ENCODE measurements at places on chromosomes 6 and 20. TPM values are rescaled to one million over a fixed set of nuclear protein-coding genes. Genes with fewer than 3 reads are reported as not detected.

DNA sequence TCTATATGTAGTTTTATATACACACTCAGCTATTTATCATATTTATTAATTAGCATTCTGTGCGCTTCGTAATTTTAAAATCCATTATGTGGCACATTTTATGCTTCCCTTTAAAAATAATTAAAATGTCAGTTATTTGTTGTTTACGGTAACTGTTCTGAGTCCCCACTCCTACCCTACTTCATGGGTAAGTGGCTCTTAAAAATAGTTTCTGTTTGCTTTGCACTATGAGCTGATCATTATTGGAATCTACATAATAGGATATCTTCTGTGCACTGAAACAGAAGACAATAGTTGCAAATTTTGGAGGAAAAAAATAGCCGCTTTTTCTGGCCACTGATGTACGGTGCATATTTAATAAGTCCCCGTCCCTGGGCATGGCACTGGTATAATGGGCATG, 25.2 kb downstream of the LCA5 start:
- DNase-seq: no peak

DNA sequence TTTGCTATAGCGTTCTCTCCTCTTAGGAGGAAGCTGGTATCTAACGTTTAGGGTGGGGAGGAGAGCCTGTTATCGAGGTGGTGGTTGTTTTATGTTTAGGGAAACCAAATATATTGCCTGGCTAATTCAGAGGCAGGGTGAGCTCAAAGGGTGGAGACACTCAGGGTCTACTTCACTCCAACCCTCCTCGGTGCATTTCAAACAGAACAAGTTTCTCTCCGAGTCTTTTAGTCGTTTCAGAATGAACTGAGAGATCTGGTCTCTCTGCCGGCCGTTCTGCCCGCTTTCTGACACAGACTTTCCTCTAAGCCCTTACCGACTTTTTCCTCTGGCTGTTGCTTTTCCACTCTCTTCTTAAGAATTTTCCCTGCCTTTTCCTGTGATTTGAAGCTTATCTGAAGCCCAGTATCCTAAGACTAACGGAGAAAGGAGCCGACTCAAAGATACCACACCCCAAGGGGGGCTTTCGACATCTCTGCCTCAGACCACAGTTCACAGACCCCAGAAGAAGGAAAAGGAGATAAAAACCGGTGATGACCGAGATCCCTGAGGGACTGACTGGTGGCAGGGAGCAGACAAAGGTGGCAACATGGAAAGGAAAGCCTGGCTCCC, 865 bp downstream of the STK38 start:
- DNase-seq: no peak

GRCh38 chr20:53176134-53176533, 204.0 kb downstream of the TSHZ2 start:
- no peak for DNase-seq

- no peak for DNase-seq
Measured at GRCh38 chr20:3815703-3816315, 4.5 kb upstream of the AP5S1 start.

DNA sequence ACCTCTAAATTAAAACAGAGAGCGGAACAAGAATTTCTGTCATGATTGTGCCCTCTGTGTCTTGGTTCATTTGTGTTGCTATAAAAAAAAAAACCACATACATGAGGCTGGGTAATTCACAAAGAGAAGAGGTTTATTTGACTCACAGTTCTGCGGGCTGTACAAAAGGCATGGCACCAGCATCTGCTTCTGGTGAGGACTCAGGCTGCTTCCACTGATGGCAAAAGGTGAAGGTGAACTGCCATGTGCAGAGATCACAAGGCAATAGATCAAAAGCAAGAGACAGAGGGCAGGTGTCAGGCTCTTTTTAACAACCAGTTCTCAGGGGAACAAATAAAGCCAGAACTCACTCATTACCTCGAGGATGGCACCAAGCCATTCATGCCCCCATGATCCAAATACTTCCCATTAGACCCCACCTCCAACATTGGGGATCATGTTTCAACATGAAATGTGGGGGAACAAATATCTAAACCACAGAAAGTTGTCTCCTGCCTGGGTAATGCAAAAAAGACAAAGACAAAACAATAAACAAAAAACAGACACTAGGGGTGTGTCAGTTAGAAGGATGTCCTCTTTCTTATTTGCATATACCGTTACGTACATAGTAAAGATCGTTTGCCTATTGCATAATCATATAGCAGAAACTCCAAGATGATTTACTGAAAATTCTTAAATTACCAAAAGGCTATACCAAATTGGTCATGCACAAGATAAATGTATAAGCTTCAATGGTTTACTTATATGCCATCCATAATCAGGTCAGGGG, 17.0 kb downstream of the SERPINB9 start:
- DNase-seq: no peak

DNA sequence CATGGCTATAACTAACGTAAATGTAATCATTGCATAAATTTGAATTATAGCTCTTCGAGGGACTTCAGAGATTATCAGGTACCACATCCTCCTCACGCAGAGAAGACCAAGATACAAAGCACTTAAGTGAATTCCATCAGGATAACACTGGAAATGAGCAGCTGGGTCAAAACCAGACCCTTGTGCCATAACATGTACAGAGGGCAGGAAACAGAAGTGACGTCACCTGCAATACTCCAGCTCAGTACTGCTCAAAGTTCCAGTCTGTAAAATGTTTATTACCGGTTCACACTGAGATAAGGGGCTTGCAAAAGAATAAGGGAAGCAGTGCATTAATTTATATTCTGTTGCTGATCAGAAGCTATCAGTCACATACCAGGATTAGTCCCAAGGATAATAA, 45.8 kb downstream of the RGS17 start:
- no peak for DNase-seq

DNA sequence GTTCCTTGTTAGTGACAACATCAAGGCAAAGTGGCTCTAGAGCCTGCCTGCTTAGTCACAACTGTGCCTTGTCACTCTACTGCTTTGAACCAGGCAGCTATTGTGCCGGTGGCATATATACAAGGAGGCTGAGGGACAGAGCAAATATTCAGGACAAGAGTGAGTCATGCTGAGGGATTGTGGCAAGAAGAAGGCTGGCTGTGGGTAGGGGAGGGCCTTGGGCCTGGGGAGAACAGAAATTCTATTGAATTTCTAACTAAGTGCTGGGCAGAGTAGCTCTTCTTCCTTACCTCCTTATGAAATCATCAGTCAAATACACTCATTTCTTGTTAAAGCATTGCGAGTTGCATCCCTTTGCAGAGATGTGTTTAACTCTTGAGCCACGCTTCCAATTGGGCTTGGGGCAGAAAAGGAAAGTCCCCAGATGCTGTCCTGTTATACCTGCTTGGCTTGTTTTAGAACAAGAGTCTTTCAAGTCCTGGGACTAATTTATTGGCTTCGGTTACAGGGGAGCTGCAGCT, 59.7 kb downstream of the PFDN4 start:
- DNase-seq: no peak

DNA sequence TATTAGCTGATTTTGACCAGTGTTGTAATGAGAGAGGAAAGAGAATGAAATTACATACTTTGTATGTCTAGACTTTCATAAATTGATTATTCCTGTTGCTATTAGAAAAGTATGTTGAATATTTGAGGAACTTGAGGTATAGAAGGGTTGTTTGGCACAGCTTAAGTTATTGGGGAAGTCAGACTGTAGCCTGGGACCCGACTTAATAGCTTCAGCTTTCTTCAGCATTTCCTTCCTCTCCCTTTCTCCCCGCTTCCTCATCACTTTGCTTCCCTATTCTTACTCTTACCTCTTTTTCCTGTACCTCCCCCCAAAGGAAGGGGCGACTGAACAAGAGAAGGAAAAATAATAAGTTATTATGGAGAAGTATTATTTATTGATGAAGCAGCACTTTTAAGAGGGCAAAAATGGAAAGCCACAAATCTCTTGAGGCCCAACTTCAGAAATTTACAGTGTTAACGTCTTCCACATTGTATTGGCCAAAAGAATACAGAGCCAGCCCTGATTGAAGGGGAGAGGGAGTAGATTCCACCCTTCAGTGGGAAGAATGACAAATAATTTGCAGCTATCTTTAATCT, 7.4 kb downstream of the SENP6 start:
- no peak for DNase-seq

DNA sequence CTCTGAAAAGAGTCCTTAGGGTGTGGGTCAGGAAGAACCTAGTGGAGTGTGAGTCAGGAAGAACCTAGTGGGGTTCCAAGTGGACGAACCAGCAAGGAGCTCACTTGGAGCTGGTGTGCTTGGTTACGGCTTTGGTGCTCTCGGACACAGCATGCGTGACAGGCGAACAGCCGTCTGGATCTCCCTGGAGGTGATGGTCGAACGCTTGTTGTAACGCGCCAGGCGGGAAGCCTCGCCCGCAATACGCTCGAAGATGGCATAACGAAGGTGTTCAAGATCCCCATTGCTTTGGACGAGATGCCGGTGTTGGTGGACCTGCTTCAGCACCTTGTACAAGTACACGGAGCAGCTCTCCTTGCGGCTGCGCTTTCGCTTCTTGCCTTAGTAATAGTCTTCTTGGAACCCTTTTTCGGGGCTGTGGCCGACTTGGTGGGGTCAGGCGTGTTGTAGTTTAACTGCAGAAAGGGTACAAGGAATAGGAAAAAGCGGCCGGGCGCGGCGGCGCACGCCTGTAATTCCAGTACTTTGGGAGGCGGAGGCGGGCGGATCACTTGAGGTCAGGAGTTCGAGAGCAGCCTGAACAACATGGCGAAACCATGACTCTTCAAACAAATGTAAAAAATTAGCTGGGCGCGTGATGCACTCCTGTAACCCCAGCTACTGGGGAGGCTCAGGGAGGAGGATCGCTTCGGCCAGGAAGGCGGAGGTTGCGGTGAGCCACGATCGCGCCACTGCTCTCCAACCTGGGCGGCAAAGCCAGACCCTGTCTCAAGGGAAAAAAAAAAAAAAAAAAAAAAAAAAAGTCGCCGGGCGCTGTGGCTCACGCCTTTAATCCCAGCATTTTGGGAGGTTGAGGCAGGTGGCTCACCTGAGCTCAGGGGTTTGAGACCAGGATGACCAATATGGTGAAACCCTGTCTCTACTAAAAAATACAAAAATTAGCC, 48.0 kb downstream of the OR2B2 start:
- DNase-seq: peak; percentile 53

DNA sequence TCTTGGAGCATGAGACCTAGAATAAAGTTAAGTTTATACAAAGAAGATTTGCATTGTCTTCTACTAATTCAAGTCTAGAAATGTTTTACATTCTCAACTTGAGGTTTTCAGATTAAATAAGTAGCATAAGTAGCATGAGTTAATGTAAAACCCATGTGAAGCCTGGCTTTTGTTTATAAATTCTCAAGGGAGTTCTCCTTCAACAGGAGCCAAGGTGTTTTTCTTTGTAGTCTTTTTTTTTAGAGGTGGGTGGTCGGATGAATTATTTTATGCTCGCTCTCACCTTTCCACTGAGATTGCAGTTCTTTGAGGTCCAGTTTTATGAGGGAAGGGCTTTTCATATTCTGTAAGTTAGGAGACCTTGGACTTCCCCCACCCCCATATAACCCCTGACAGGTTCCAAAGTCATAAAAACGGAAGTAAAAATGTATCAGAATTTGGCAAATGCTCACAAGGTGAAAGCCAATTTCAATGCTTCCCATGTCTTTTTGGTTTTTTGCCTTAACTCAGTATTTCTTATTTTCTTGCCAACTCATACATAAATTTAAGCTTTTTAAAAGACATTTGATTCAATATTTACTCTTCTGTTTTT, 244.3 kb upstream of the ASCC3 start:
- DNase-seq: no peak

DNA sequence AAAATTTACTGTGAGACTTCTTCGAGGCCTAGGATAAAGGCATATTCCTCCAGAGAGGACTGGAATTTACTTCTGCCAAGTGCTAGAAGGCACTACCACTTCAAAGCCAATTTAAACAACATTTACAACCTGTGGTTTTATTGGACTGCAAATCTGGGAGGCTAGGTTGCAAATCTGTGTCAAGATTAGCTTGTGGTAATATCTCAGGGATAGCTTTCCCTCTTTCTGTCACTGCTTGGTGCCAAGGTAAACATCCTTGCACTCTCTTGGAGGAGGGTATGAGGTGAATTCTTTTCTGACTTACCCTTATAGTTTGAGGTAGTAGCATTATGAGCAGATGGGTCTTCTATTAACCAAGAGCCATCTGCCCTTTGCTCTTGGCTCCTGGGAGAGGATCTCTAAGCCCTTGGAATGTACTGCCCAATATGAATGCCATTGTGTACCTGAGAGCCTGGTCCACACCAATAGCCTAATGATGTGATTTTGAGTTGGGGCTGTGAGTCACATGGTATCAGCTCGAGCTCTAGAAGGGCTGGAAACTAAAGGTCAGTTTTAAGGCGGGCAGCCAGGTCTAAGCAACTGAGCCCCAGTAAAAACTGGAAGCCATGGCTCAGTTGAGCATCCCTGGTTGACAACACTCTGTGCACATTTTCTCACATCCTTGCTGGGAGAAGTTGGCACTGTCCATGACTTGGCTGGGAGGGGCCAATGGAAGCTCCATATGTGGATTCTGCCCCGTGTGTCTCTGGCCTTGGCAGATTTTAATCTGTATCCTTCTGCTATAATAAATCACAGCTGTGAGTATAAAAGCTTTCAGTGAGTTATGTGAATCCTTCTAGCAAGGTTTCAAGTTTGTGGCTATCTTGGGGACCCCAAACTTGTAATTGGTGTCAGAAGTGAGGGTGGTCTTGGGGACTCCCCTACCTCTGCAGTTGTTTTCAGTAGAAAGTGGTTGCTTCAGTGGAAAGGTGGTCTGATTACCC, 188.1 kb downstream of the UBE3D start:
- DNase-seq: no peak

GRCh38 chr6:56076033-56076432, 171.3 kb downstream of the COL21A1 start:
- DNase-seq: no peak

BMP6 gene
- total RNA-seq: 2.6 TPM

HDGFL1 gene
- not detected for total RNA-seq

MATN4 gene
- total RNA-seq: not detected

CPNE5 gene
- total RNA-seq: 10.0 TPM

MYBL2 gene
- 0.78 TPM for total RNA-seq

PRL gene
- not detected for total RNA-seq

SLC17A1 gene
- not detected for total RNA-seq

SLA2 gene
- total RNA-seq: 0.32 TPM

FABP7 gene
- total RNA-seq: not detected

SLC24A3 gene
- 0.62 TPM for total RNA-seq
